ENCODE measurements at places on chromosomes 1 and 21.

- no peak for DNase-seq
Observed at GRCh38 chr1:248696774-248697173, 5.8 kb downstream of the OR14I1 start.

DNA sequence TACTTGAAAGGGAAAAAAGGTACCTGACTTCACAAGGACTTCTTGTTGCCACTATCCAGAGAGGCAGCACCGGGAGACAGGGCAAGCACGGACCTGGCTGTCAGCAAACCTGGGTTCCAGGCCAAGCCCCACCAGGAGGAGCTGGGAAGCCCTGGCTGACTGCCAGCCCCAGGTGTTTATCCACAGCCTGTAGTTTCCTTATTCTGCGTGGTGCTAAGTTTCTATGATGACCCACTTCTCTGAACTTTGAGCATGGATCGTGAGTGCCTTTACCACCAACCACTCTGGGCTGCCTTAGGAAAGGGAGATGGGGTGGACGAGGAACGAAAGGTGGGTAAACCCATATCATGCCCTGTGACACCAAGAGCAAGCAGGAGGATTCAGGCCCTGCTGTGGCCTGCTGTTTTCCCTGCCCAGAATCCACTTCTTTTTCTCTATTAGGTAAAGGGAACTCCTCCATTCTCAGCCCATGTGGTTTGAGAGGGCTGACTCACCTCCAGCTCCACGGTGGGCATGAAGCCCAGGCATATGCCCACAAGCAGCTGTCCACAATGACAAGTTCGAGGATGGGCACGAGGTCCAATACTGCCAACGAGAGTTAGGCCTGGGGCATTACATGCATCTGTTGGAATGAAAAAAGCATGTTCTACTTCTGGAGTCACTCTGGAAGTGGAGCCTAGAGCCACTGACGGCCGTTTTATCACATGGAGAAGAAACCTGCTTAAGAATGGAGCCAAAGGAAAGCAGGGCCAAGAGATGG, 20.3 kb downstream of the TSPAN2 start:
- DNase-seq = peak; percentile 83

- peak; percentile 64 for DNase-seq
Observed at GRCh38 chr1:22753481-22753971, 42.9 kb downstream of the EPHB2 start.

GRCh38 chr1:247998811-247999210, 14.6 kb upstream of the OR2L5 start:
- no peak for DNase-seq

GRCh38 chr1:198417039-198417438, 123.4 kb downstream of the ATP6V1G3 start:
- DNase-seq = no peak

- DNase-seq = no peak
Observed at GRCh38 chr1:70355111-70355407, 537 bp upstream of the ANKRD13C start.

- DNase-seq = no peak
Observed at GRCh38 chr1:37730376-37730775, 34.5 kb downstream of the EPHA10 start.
